ENCODE measurements at places on chromosomes 16 and 17. TPM values are rescaled to one million over a fixed set of nuclear protein-coding genes. Genes with fewer than 3 reads are reported as not detected.

Gene ERAL1
- total RNA-seq, result 16.4 TPM

Gene TTYH2
- 0.82 TPM for total RNA-seq

Gene ABCC3
- total RNA-seq, result 2.2 TPM

Gene KIF18B
- 2.8 TPM for total RNA-seq

Gene MYH2
- not detected for total RNA-seq

Gene CD19
- total RNA-seq, result not detected

All from bladder microvascular endothelial cell (primary cell).